ENCODE measurements at places on chromosomes 4 and X.

GRCh38 chrX:81168391-81168790, 33.3 kb downstream of the HMGN5 start:
- H3K27ac ChIP-seq = no peak overlapping the region
- H3K27me3 ChIP-seq = no peaks in the 10 kb centered on the region
- no peak overlapping the region for H3K4me3 ChIP-seq
- DNase-seq = no peak

- no peak for DNase-seq
- no peaks in the 10 kb centered on the region for H3K4me1 ChIP-seq
- H3K27me3 ChIP-seq = no peaks in the 10 kb centered on the region
These were observed 134.8 kb upstream of the NWD2 start for GRCh38 chr4:37109756-37110155.

GRCh38 chrX:108270739-108271396, 167.4 kb downstream of the COL4A6 start:
- no peaks in the 10 kb centered on the region for H3K27me3 ChIP-seq
- H3K27ac ChIP-seq = no peak overlapping the region
- H3K4me1 ChIP-seq = peaks cover 6% of the 10 kb centered on the region
- DNase-seq = no peak
- H3K36me3 ChIP-seq = no peaks in the 10 kb centered on the region
- no peak overlapping the region for H3K4me3 ChIP-seq

DNA sequence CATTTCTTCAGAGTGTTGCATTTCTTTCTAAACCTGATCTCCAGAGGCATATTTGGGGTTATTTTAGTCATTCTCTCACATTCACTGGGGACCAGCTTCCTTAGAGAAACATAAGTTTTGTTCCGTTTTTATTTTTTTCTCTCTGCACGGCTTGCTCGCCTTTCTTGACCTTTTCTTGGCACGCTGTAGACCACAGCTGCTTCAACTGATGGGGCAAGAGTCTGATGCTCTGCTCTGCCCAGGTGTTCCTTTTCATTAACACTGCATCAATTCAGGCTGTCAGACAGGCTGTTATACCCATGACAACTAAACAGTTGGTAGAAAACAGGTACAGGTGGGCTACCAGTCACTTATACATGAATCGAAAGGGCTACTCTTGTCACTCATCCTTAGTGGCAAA, 682.2 kb upstream of the DIAPH2 start:
- DNase-seq = no peak
- no peaks in the 10 kb centered on the region for H3K4me1 ChIP-seq
- no peak overlapping the region for H3K27ac ChIP-seq
- no peaks in the 10 kb centered on the region for H3K27me3 ChIP-seq
- H3K4me3 ChIP-seq = no peak overlapping the region
- H3K36me3 ChIP-seq = no peaks in the 10 kb centered on the region

- no peak overlapping the region for H3K27ac ChIP-seq
- H3K27me3 ChIP-seq = no peaks in the 10 kb centered on the region
- no peaks in the 10 kb centered on the region for H3K36me3 ChIP-seq
- no peak for DNase-seq
- no peak overlapping the region for H3K4me3 ChIP-seq
These were observed 48.8 kb upstream of the CCSER1 start for GRCh38 chr4:90078440-90078839.

DNA sequence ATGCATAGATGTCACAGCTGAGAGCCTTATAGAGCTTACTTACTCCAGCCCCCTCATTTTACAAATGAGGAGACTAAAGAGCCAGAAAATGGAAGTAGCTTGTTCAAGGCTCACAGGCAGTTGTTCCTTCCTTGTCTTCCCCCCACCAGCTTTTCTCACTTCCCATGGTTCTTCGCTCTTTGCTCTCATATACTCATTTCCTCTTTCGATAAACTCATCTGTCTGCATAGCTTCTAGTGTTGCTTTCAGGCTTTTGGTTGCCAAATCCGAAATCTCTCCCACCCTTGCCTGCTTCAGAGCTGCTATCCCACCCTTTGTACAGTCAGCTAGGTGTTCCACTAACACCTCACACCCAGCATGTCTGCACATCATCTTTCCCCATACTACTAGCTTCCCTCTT, 25.0 kb upstream of the GJB1 start:
- no peak for DNase-seq
- H3K36me3 ChIP-seq = no peaks in the 10 kb centered on the region
- H3K27me3 ChIP-seq = no peaks in the 10 kb centered on the region
- no peak overlapping the region for H3K4me3 ChIP-seq
- no peak overlapping the region for H3K27ac ChIP-seq

DNA sequence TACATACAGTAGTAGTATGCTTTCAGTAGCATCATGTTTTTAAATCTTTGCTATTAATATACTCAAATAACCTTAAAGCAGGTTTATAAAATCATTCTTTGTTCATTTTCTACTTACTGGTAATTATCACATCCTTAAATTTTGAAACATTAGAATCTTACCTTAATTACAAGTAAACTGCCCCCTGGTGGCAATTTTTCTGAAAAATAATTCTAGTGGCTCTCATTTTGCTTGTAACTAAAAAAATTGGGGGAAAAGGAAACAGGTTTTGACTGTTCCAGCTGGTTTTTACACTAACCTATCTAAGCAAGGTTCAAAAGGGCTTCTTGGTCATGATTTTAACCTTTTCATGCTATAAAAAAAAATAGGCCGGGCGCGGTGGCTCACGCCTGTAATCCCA, 18.5 kb upstream of the DCAF4L1 start:
- no peak overlapping the region for H3K27ac ChIP-seq
- DNase-seq = peak; percentile 29
- no peaks in the 10 kb centered on the region for H3K27me3 ChIP-seq
- no peaks in the 10 kb centered on the region for H3K4me1 ChIP-seq

DNA sequence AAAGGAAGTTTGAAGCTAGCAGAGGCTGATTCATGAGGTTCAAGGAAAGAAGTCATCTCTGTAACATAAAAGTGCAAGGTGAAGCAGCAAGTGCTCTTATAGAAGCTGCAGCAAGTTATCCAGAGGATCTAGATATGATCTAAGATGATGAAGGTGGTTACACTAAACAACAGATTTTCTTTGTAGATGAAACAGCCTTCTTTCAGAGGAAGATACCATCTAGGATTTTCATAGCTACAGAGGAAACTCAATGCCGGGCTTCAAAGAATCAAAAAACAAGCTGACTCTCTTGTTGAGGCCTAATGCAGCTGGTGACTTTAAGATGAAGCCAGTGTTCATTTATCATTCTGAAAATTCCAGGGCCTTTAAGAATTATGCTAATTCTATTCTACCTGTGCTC, 28.8 kb downstream of the NR0B1 start:
- H3K4me1 ChIP-seq = no peaks in the 10 kb centered on the region
- H3K27ac ChIP-seq = no peak overlapping the region
- H3K27me3 ChIP-seq = no peaks in the 10 kb centered on the region
- no peaks in the 10 kb centered on the region for H3K36me3 ChIP-seq

DNA sequence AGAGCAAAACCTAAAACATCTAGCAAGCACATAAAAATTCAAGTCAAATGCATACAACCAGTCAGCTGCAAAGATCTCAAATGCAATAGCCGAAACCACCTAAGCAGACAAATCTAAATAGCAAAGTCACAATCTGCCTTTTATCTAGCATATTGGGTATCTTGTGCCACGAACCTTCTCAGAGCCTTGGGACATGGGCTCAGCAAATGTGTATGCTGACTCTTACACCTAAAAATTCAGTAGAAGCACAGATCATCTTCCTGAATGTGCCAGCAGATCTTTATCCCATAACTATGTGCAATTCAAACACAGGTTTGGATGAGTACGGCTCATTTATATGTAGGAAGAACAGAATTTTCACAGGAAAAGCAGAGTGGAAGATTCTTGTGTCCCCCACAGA, 492.1 kb downstream of the INPP4B start:
- DNase-seq = no peak
- H3K4me3 ChIP-seq = no peak overlapping the region
- no peaks in the 10 kb centered on the region for H3K27me3 ChIP-seq
- H3K4me1 ChIP-seq = peaks cover 25% of the 10 kb centered on the region

- no peak overlapping the region for H3K4me3 ChIP-seq
- no peaks in the 10 kb centered on the region for H3K36me3 ChIP-seq
- no peaks in the 10 kb centered on the region for H3K4me1 ChIP-seq
- H3K27ac ChIP-seq = no peak overlapping the region
These were observed 630.6 kb downstream of the MID1IP1 start for GRCh38 chrX:39431893-39432292.

- H3K27ac ChIP-seq = no peak overlapping the region
- H3K36me3 ChIP-seq = no peaks in the 10 kb centered on the region
- DNase-seq = peak; percentile 56
- H3K27me3 ChIP-seq = no peaks in the 10 kb centered on the region
These were observed 1.3 kb downstream of the TBL1X start for GRCh38 chrX:9466124-9466495.

DNA sequence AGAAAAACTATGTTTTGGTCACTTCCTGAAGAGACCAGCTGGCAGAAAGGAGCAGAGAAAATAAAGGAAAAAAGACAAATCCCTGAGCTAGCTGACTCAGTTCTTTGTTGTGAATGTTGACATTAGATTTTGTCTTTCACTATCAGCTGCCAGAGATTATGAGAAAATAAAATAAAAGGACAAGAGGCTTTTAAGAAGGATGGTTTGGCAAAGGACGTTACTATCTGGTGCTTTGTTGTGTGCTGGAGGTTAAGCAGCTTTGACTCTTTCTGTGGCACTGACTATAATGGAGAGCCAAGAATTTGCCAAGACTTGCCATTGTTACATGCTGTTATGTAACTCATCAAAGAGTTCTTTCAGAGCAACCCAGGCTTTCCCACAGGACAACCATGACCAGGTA, 12.1 kb downstream of the ASB5 start:
- peak overlapping the region; percentile 90 for H3K27ac ChIP-seq
- no peaks in the 10 kb centered on the region for H3K27me3 ChIP-seq
- H3K36me3 ChIP-seq = peaks cover 3% of the 10 kb centered on the region
- H3K4me1 ChIP-seq = peaks cover 29% of the 10 kb centered on the region
- no peak overlapping the region for H3K4me3 ChIP-seq

DNA sequence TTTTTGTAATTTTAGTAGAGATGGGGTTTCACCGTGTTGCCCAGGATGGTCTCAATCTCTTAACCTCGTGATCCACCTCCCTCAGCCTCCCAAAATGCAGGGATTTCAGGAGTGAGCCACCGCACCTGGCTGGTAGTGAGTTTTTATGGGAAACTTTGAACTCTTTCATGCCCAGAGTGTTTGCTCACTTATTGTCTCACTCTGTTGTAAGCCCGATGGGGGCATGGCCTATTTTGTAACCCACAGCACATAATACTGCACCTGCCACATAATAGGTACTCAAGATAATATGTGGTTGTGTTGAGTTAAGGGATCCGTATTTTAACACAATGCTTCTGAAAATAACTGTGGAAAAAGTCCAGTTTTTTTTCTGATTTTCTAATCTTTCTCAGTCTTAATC, 109.6 kb upstream of the GIMD1 start:
- no peaks in the 10 kb centered on the region for H3K27me3 ChIP-seq
- no peak for DNase-seq
- H3K36me3 ChIP-seq = no peaks in the 10 kb centered on the region
- H3K4me1 ChIP-seq = no peaks in the 10 kb centered on the region
- no peak overlapping the region for H3K27ac ChIP-seq

GRCh38 chr4:74967324-74967723, 34.4 kb downstream of the PARM1 start:
- no peak overlapping the region for H3K27ac ChIP-seq
- no peak overlapping the region for H3K4me3 ChIP-seq
- no peaks in the 10 kb centered on the region for H3K27me3 ChIP-seq
- no peaks in the 10 kb centered on the region for H3K4me1 ChIP-seq
- no peaks in the 10 kb centered on the region for H3K36me3 ChIP-seq

- peak; percentile 12 for DNase-seq
- no peak overlapping the region for H3K27ac ChIP-seq
- H3K27me3 ChIP-seq = no peaks in the 10 kb centered on the region
- no peak overlapping the region for H3K4me3 ChIP-seq
- no peaks in the 10 kb centered on the region for H3K36me3 ChIP-seq
- H3K4me1 ChIP-seq = no peaks in the 10 kb centered on the region
These were observed 107.1 kb upstream of the INTU start for GRCh38 chr4:127525608-127526007.

DNA sequence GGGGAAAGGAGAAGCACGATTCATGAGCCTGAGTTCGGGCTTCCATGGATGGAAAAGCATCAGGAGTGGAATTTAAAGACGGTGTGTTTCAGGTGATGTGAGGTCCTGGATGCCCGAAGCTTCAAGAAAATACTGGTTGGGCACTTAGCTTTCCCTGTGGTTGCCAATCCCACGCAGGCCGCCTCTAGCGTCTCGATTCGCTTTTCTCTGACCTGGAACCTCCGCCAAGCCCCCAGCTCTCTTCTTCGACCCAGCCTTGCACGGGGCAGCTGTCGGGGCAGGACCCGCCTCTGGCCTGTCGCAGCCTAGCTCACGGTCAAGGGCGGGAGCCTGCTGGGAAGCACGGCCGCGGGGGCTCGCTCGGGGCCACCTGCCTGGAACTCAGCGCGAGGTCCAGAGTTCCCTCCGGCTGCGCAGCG, 308 bp upstream of the TLR2 start:
- peaks cover 55% of the 10 kb centered on the region for H3K27me3 ChIP-seq
- H3K27ac ChIP-seq = no peak overlapping the region
- no peak for DNase-seq
- peaks cover 8% of the 10 kb centered on the region for H3K4me1 ChIP-seq
- H3K4me3 ChIP-seq = peak overlapping the region; percentile 65
- H3K36me3 ChIP-seq = peaks cover 8% of the 10 kb centered on the region

GRCh38 chrX:50815120-50815519, 1.1 kb upstream of the SHROOM4 start:
- no peak for DNase-seq
- H3K36me3 ChIP-seq = no peaks in the 10 kb centered on the region
- H3K4me3 ChIP-seq = no peak overlapping the region
- H3K27ac ChIP-seq = no peak overlapping the region
- no peaks in the 10 kb centered on the region for H3K27me3 ChIP-seq

- no peak for DNase-seq
- no peaks in the 10 kb centered on the region for H3K27me3 ChIP-seq
- H3K36me3 ChIP-seq = no peaks in the 10 kb centered on the region
These were observed 898.2 kb upstream of the AGA start for GRCh38 chr4:178340468-178340867.

DNA sequence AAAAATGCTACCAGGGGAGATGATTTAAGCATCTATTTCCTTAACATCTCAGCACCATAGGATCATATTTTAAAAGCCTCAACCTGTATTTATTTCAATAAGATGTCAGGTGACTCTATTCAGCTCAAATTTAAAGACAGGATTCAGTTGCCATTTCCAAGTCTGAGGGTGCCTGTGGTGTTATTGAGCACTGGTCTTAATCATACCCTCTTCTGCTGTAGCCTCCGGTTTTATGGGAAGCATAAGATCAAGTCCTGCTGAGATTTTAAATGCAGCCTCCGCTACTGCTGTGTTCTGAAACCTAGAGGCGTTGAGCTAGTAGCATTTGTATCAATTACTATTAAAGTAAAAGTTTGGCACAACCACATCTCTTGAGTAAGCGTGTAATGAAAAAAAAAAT, 185.7 kb upstream of the NWD2 start:
- no peak for DNase-seq
- H3K4me3 ChIP-seq = no peak overlapping the region
- H3K27ac ChIP-seq = no peak overlapping the region
- no peaks in the 10 kb centered on the region for H3K27me3 ChIP-seq
- no peaks in the 10 kb centered on the region for H3K36me3 ChIP-seq
- H3K4me1 ChIP-seq = peaks cover 15% of the 10 kb centered on the region

Data from neural progenitor cell (in vitro differentiated cells).